ENCODE measurements at places on chromosomes 12 and 14. TPM values are rescaled to one million over a fixed set of nuclear protein-coding genes. Genes with fewer than 3 reads are reported as not detected.

The FGD6 gene
- total RNA-seq: 2.0 TPM

DNA sequence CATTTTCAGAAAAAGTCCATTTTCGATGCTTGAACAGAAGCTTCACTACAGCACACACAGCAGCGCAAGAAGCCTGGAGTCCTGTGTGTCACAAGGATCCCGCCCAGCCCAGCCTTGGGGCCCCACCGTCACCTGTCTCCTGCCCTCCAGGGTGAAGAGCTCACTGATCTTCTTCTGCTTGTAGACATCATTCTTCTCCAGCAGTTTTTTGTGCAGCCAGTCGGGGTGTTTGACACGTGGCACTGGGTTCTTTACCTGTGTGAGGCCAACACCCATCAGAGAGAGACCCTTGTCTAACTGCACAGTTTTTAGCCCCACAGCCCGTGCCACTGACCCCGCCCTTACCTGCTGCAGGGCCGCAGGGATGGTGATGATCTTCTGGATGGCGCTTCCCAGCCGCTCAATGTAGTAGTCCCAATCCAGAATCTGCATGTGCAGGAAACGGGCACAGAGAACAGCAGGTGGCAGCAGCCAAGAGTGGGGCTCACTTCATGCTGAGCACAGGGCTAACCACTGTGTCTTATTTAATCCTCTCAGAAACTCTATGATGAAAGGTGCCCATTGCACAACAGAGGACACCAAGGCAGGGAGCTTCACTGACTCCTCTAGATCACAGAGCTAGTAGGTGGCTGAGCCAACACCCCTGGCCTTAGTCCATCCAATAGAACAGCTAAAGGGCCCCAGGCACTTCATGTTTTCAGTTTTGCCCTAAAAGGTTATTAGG lies 30.0 kb downstream of the POLE start:
- no peak overlapping the region for H3K27ac ChIP-seq
- peaks cover 14% of the 10 kb centered on the region for H3K4me1 ChIP-seq
- no peaks in the 10 kb centered on the region for H3K27me3 ChIP-seq
- H3K36me3 ChIP-seq: peaks cover 63% of the 10 kb centered on the region

- H3K4me1 ChIP-seq: no peaks in the 10 kb centered on the region
- peak; percentile 79 for DNase-seq
- no peak overlapping the region for H3K27ac ChIP-seq
- no peaks in the 10 kb centered on the region for H3K36me3 ChIP-seq
- no peak overlapping the region for H3K4me3 ChIP-seq
- peaks cover 12% of the 10 kb centered on the region for H3K27me3 ChIP-seq
Observed at GRCh38 chr14:78022059-78022458, 148.1 kb upstream of the NRXN3 start.

DNA sequence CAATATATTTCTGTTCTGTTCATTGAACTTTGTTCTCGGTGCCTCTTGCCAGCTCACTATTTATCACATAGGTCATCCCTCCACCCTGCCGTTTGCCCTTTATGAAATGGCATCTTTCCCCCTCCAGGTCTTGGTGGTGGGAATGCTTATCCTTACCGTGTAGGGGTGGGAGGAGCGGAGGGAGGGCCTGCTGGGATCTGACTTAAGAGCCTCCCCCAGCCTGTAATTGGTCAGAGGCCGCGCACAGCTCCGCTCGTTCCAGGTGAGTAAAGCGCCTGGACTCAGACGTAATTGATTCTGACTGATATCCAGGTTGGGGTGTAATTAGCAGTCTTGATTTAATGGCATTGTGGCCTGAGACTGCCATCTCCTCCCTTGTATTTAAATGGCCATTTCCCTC lies 185.3 kb downstream of the TSPAN9 start:
- H3K36me3 ChIP-seq: no peaks in the 10 kb centered on the region
- no peak for DNase-seq
- H3K27me3 ChIP-seq: no peaks in the 10 kb centered on the region
- H3K27ac ChIP-seq: no peak overlapping the region
- no peaks in the 10 kb centered on the region for H3K4me1 ChIP-seq

Data from activated naive CD4-positive, alpha-beta T cell treated with anti-CD3 and anti-CD28 coated beads for 36 hours (primary cell).